ENCODE measurements at places on chromosomes 11 and 22. TPM values are rescaled to one million over a fixed set of nuclear protein-coding genes. Genes with fewer than 3 reads are reported as not detected.

DNA sequence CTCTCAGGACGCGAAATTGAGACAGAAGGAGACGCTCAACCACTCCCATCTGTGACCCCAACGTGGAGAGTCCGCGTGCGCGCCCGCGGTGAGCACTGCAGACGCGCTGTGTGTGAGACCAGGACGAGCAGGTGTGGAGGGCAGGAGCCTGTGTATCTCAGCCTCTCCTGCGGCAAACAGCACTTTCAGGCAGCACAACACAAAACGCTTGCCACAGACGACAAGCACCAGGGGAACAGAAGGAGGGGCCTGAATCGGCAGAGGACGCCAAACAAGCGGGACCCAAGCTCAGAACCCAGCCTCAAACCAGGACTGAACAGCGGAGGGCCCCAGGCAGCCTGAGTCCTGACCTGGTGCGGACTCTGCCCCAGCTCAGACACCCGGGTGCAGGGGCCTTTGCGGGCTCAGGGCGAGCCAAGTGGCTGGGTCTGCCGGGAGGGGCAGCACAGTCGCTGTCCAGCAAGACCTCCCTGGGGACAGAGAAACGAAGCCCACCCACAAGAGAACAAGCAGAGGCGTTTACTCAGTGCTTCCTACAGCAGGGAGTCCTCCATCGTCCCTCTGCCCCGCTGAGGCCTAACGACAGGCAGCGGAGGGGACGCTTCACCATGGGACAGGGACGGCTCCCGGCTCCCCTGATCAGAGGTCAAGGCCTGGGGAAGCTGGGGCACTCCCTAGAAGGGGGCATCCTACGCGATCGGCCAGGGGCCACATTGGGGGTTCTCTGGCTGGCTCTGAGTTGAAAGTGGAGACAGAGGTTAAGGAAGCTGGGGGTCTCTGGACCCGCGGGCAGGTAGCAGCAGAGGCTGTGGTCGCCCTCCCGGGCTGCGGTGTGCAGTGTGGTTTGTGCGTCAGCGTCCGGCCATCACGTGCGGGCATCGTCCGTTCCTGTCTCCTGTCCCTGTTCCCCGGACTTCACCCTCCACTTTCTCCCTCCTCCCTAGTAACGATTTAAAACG, 560.8 kb downstream of the BRD1 start:
- peak; percentile 78 for DNase-seq

DNA sequence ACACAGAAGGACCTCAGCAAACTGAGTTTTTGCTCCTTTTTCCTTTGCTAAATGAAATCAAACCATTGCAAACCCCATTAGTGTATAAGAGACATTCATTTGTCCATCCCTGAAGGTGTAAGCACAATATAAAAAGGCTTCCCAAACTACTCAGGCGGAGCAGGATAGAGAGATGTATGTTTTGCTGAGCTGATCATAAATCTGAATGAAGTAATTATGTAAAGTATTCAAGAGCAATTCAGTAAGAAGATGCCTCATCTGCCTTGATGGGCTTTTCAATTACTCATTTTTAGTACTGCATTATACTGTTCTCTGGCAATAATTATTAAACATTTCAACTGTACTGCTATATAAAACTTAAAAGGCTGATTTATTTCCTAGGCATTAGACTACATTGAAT, 65.0 kb downstream of the SPON1 start:
- no peak for DNase-seq

GRCh38 chr11:88169881-88170280, 5.4 kb downstream of the RAB38 start:
- DNase-seq, result no peak

- no peak for DNase-seq
Measured at GRCh38 chr11:65883786-65884715, 4.2 kb downstream of the FIBP start.

- DNase-seq, result no peak
Measured at GRCh38 chr11:125226706-125227105, 62.2 kb downstream of the PKNOX2 start.

AP5B1 gene
- 43.7 TPM for total RNA-seq

LPXN gene
- total RNA-seq, result 4.9 TPM

DNA sequence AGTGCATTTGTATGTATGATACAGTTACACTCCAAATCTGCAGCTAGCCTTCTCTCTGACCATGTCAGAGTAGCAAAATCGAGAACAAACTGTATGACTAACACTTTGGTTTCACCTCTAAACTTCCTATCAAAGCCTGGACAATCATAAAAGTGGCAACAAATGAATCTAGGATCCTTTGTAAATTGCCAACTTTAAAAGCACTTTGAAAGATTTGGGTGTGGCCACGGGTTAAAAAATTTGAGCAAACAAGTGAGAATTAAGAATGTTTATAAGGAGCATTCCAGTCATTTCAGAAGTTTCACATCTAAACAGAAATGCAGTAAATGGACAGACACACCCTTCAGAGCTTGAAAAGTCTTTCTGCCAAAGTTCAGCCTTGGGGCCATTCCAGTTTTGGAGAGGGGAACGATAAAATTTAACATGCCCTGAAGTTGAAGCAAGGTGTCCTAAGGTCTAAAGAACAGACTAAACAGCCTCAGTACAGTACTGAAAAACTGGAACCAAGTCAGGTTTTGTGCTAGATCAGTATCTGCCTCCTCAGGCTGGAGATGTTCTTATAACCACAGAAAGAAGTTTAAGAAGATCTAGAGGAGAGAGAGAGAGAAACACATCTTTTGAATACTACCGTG, 181.9 kb upstream of the BDNF start:
- no peak for DNase-seq

- DNase-seq, result no peak
Measured at GRCh38 chr11:1828542-1828941, 6.2 kb upstream of the SYT8 start.

FOLR2 gene
- 12.5 TPM for total RNA-seq

DDX25 gene
- not detected for total RNA-seq

DNA sequence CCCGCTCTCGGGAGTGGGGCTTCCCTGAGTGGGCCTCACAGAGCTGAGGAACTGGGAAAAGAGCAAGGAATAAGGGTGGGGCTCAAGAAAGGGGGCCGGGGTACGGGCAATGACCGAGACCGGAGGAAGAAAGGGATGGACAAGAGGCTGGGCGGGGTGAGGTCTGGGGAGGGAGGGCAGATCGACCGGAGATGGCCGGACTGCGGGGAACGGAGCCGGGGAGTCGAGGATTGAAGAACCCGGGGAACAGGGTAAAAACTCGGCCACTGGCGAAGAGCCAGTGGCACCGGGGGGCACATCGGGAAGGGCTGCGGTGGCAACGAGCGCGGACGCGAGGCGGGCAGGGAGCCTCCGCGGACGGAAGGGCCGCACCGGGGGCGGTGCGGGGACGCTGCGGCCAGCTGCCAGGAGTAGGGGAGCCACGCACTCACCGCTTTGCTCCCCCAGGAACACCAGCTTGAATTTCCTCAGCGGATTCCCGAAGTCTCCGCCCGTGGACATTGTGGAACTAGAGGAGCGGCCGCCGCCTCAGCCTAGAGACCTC, 667 bp downstream of the RAB6A start:
- DNase-seq, result peak; percentile 44

DNA sequence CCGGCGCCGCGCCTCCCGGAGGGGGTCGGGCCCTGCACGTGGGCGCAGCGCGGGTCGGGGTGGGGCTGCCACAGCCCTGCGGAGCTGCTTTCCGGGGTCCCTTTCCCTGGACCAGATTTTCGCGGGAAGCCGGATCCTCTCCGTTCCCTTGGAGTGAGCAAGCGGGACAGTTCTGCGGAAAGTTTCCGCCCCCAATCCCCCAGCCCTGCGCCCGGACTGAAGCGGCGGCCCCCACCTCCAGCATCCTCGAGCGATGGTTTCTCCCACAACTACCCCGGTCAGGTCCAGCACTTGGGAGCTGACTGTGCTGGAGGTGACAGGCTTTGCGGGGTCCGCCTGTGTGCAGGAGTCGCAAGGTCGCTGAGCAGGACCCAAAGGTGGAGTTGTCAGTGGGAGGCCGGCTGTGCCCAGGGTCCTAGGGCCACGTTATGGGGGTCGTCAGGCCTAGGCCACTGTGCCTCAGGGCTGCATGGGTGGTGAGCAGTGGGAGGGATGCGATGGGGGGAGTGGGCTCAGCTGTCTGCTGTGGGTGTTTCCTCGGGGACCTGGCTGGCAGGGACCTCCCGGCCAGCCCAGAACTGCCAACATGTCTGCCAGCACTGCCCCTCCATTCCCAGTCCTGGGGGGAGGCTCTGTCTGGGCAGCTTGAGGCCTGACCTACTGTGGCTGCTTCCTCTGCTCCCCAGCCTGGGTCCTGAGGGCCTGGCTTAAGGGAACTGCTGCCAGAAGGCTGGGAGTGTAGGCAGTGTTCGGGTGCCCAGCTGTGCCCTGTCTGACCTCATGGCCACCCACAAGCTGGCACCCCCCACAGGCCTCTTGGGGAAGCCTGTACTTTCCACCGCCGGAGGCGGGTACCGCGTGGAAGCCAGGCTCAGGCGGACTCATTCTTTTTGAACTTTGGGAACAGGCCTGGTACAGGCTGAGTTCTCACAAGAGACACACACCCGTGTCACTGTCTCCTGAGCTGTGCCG, 726 bp downstream of the ST3GAL4 start:
- no peak for DNase-seq

MYBPC3 gene
- not detected for total RNA-seq

APOBEC3G gene
- 3.9 TPM for total RNA-seq

DNA sequence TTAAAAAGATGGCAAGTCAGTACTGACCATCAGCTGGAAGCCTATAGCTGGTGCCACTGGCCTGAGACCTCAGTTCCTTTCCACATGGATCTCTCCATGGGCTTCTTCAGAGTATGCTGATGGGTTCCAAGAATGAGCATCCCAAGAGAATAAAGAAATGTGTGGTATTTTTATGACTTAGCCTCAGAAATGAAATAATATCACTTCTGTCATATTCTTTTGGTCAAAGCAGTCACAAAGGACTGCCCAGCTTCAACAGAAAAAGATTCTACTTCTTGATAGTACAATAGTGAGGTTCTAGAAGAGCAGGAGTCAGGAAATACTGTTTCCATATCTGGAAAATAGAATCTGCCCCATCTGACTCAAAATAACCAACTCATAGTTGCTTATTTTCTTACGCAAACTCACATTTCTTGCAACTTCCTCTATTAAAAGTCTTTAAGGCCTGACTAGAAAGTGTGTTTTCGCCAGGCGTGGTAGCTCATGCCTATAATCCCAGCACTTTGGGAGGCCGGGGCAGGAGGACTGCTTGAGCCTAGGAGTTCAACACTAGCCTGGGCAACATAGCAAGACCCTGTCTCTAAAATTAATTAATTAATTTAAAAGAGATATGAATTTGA, 116.9 kb downstream of the SIK3 start:
- DNase-seq, result no peak

MPZL2 gene
- 46.0 TPM for total RNA-seq

DNA sequence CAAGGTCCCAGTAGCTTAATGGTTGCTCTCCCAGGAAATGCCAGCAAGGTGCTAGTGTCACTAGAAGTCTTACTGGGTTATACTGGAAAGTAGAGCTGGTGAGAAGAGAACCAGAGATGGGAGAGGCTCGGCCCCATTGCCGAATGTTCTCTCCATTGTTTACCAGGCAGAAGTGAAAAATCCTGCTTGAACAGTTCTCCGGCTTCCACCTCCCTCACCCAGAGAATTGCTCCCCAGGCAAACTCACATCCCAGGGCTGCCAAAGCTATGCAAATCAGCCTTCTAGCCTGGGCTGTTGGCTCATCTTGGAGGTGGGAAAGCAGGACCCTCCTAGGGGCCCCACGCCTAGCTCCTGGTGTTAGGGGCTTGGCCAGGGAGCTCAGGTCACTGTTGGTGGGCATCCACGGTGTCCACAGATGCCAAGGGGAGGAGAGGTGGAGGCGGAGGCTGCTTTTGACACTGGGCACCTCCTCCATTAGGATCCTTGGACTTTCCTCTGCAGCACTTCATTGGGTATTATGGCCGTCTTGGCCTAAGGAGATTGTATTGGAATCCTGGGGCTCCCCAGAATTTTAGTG, 20.1 kb downstream of the POU2F3 start:
- no peak for DNase-seq

DNA sequence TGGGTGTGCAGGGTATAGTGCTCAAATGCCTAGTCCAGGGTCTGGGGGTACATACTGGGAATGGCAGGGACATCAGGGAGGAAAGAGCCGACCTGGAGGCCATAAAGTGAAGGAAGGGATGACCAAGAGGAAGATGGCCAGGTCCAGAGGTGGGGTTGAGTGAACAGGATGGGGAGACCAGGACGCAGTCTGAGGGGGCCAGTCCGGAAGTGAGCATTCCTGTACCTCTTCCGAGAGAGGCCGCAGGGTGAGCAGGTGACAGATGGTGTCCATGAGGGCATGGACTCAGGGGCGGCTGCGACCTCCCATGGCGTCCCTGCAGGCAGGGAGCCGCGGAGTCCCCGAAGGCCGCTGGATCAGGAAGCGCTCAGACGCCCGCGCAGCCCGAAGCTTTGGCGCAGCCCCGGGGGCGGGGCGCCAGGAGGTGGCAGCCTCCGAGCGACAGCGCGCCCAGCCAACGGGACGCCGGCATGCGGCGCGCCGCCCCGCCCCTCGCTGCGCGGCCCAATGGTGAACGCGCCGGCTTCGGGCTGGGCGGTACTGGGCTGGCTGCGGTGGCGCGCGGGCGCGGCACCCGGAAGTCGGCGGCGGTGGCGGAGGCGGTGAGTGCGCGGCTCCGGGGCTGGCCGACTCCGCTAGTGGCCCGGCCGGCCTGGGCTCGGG, at the start of gene TANGO2:
TSS of gene TANGO2 (plus strand) at position 578 of the 663 bp plus-strand sequence. CDS start 15,689 bp downstream, outside the sequence.
- peak; percentile 86 for DNase-seq

- no peak for DNase-seq
Measured at GRCh38 chr11:44388828-44389657, 79.1 kb upstream of the ALX4 start.

DNA sequence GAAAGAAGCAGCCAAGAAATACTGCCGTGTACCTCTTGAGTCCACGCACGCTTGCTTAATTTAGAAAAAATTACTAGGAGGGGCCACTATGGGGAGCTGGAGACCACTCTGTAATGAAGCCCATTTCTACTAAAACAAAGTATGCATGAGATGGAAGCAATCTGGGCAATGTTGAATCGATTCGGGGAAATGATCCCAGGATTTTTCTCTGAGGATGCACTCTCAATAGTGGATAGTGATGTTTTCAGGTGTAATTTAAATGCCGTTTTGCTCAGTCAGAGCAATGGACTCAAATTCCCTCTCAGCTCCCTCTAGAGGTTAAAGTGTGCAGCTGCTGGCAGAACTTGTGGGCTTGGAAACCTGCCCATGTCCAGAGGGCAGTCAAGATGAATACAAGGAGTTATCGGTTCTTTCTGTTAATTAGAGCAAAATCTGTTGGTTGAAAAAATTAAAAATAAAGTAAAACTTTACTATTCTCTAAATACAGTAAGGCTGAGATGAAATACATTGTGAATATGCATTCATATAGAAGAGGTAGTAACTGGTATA, 64.1 kb downstream of the ME3 start:
- peak; percentile 64 for DNase-seq

PIK3IP1 gene
- 162 TPM for total RNA-seq

OR2AT4 gene
- total RNA-seq, result not detected

DNA sequence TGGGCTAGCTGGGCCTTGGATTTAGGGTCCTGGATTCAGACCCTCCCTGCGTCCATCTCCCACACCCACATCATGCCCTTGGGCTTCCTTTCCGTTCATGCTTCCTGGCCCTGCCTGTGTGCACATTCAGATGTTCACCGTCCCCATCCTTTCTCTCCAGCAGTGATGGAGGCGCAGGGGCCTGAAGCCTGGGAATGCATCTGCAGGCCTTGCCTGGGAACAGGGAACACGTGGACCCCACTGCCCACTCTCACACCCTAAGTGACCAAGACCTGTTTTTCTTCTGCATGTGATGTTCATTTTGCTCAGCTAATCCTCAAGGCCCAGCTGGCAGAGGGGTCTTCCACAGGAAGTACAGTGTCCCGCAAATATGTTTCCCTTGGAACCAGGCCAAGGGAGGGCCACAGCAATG, 91.6 kb upstream of the PARVA start:
- DNase-seq, result peak; percentile 13

GRCh38 chr11:100584201-100584985, 102.7 kb upstream of the ARHGAP42 start:
- no peak for DNase-seq
